ENCODE measurements at places on chromosomes 1 and 21. TPM values are rescaled to one million over a fixed set of nuclear protein-coding genes. Genes with fewer than 3 reads are reported as not detected.

OR10Z1 gene
- total RNA-seq, result not detected

UTS2 gene
- not detected for total RNA-seq

CD1B gene
- total RNA-seq, result not detected

TRIM46 gene
- 6.0 TPM for total RNA-seq

TRIM67 gene
- 1.1 TPM for total RNA-seq

CFH gene
- 95.7 TPM for total RNA-seq

OR13G1 gene
- total RNA-seq, result not detected

SH2D1B gene
- total RNA-seq, result not detected

YY1AP1 gene
- total RNA-seq, result 25.7 TPM

CD48 gene
- not detected for total RNA-seq

PRKACB gene
- 9.8 TPM for total RNA-seq

DPYD gene
- 1.1 TPM for total RNA-seq

SERPINC1 gene
- not detected for total RNA-seq

CFAP107 gene
- total RNA-seq, result not detected

GLUL gene
- 116 TPM for total RNA-seq

GCSAML gene
- not detected for total RNA-seq

HEYL gene
- 0.38 TPM for total RNA-seq

LRRC3 gene
- 2.9 TPM for total RNA-seq

PDC gene
- total RNA-seq, result not detected

MAP3K21 gene
- total RNA-seq, result 4.1 TPM

AKR1A1 gene
- 108 TPM for total RNA-seq

IL24 gene
- total RNA-seq, result not detected
